ENCODE measurements at places on chromosomes 16 and 17.

DNA sequence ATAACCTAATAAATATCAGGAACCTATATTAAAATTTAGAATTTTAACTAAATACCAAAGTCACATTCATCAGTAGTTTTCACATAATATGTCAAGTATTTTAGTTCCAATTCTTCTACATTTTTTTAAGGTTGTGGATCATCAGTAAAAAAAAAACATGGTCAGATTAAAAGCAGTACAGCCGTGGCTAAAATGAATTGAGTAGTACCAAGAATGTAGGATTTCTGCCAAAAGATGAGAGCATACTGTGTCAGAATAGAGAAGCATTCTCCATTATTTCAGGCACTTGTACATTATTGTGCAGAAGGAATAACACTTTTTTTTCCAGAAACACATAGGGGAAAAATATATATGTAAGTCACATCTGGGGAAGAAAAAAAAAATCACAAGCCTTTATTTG, 1176.1 kb downstream of the CDH11 start:
- no peak for DNase-seq

- no peak for DNase-seq
These were observed 3.0 kb upstream of the TCF25 start for GRCh38 chr16:89870440-89870839.

DNA sequence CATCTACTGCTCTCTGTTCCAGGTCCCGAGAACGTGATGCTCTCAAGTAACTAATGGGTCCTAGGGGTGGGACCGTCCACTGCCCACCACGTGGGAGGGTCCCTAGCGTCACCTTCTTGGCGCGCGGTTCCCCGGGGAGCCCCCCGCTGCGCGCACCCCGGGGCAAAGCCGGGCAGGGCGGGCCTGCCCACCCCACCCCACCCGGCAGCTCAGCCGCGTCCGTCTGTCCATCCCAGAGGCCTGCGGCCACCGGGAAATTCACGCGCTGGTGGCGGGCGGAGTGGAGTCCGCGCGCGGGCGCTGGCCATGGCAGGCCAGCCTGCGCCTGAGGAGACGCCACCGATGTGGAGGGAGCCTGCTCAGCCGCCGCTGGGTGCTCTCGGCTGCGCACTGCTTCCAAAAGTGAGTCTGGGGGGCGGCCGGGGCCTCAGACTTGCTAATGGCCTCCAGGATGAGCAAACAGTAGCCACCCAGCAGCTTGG, 494 bp downstream of the PRSS41 start:
- DNase-seq = no peak

DNA sequence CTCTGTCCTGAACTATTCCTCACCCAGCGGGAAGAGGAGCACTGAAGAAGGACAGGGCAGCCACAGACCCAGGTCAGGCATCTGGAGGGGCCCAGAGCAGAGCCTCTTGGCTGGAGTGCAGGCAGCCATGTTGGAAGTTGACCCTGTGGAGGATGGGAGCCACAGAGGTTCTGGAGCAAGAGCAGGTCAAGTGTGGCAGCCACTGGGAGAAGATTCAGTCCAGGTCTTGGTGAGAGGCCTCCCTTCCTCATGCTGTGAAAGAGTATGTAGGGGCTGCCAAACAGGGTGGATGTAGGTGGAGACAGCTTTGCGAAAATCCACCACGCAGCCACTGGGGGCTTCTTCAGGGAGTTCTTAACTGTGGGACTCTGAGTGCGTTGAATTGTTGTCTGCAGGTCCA, 590 bp upstream of the CD79B start:
- no peak for DNase-seq

- no peak for DNase-seq
These were observed 15.6 kb upstream of the PMFBP1 start for GRCh38 chr16:72187551-72187950.

GRCh38 chr16:3022208-3022683, 1.5 kb downstream of the HCFC1R1 start:
- DNase-seq = peak; percentile 94

- no peak for DNase-seq
These were observed at the start of gene DOC2A for GRCh38 chr16:30010844-30011713. Gene DOC2A (minus strand): TSS chr16:30011027. CDS start chr16:30010222, 805 bp downstream.

DNA sequence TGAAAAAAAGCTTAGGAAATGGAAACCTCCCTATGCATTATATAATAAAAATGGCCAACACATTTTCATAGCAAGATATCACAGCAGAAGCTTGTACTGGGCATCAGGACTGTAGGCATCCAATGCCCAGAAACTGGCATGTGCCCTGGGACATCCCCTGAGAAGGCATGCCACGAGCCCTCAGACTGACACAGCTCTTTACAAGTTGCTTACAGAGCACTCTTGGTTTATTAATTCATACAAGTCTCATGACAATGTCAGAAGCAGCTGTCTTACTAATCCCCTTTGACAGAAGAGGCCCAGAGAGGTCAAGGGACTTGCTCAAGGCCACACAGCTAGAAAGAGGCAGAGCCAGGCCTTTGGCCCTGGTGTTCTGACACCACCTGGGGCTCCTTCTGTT, 5.6 kb upstream of the CCL2 start:
- DNase-seq = no peak

- DNase-seq = no peak
These were observed 59.9 kb downstream of the LITAF start for GRCh38 chr16:11526655-11527350.

All from femur (tissue), 1 donor.